ENCODE measurements at places on chromosomes 5 and 9.

DNA sequence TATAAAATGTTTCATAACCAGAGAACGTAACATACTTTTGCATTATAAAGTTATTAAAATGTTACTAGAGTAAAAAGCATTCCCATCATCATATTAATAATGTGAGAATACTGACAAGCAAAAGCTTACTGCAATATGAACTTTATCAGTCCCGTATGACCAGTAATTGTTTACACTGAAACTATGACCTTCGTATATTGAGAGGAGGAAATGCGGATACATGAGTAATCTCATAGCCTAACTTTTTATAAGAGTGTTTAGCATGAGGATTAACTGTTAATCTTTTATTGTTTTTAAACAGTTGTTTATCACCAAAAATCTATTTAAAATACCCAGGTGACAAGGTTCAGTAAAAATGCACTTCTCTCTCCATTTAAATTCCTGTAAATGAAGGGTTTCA lies 272.4 kb downstream of the SLF1 start:
- DNase-seq: no peak

GRCh38 chr9:19404283-19405075 lies 4.3 kb upstream of the ACER2 start:
- DNase-seq: no peak

- no peak for DNase-seq
Measured at GRCh38 chr9:31372799-31373587, 1011.5 kb upstream of the ACO1 start.

DNA sequence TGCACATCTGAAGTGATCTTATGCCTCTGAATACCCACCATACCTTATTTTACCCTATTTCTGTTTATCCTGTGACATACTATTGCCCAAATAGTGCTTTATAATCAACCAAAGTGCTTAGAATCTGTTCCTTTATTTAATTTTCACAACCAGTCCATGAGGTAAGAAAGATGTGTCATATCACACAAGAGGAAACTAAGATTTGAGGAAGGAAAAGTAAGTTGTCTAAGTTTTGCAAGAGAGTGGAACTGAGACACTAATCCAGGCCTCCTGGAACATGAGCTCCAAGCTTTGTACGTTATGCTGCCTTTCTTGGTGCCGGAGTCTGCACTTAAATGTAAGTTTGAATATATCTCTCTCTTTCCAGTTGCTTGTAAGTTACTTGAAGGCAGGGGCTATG lies 17.2 kb downstream of the KDM3B start:
- no peak for DNase-seq

DNA sequence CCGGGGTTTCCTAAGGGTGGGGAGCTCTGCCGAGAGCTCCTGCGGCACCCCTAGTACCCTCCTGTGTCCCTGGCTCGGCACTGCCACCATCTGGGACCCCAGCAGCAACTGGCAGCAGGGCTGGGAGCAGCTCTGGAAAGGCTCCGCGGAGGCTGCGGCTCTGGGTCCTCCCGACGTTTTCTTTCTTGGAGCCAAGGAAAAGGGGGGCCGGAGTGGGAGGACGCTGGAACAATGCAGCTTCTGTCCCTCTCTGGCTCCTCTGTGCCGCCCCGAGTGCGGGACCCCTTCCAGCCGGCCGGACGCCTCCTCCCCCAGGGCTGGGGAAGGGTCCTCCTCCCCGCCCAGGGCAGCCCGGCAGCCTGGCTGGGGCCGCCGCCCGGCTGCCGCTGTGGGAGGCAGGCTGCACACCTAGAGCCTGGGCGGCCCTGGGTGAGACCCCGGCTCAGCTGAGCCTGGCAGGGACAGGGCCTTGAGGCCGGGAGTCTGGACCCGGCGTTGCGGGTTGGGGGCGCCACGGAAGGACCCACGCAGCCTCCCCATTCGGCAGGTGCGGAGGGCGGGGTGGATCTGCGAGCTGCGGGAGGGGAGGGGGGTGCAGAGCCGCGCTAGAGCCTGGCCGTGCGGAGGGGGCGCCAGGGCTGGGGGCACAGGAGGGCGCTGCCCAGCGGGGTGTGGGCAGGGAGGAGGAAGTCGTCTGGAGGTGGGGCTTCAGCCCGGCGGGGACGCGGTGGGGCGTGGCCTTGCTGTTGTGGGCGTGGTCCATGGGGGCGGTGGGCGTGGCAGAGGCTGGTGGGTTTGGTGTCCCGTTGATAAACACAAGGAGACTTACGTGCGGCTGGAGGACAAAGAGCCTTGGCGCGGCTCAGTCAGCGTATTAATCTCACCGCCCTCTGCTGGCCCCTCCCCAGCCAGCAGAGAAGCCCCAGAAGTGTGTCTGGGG lies 15.1 kb downstream of the GPSM1 start:
- DNase-seq: peak; percentile 25

- no peak for DNase-seq
Measured at GRCh38 chr5:91770400-91770799, 387.3 kb upstream of the ARRDC3 start.

DNA sequence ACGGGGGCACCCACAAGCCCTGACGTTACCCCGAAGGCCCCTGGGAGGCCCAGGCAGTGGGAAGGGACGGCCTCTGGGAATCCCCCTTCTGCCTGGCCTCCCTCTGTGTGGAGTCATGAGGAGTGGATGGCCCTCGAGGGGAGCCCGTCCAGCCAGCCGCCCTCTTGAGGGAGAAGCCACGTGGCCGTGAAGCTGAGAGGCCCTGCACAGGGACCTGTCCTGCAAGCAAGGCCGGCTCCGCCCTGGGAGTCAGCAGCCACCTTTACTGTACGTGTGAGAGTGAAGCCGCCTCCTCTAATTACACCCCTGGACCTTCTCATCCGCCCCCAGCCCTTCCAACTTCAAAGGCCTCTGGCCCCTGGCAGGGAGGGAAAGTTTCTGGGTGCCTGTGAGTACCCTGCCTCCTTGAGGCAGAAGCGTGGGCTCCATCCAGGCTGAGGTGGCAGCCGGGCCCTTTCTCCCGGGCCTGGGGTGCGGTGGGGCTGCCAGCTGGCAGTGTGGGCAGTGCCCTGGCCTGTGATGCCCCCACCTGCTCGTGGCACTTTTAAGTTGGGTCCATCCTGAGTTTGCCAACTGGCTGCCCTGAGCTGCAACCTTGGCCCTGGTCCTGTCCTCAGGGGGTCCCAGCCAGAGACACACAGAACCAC lies 55.9 kb upstream of the EGFL7 start:
- no peak for DNase-seq

- DNase-seq: no peak
Measured at GRCh38 chr9:116423149-116423548, 264.0 kb upstream of the TRIM32 start.

DNA sequence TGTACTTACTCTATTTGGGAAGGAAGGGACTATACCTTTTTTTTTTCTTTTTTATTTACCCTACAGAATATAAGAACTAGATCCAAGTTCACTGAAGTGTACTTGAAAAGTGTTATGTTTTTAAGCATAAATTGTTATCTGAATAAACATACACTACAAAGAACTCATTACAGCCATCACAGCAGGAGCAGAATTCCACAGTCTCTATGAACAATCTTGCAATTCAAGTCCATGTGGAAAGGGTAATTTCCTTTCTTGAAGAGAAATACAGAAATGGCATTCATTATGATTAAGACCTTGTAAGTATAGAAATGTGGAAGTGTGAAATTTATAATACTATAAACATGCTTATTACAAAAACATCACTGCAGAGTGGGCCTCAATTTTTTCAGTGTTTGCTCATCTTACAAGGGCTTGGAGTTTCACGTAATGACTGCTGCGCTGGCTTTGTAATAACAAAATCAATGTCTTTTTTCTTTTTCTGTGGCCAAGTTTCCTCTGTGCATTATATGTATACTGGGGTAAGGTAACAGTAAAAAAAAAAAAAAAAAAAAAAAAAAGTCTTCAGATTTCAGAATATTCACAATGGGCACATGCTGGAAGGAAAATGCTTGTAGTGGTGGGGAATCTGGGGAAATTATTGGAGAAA lies 77.0 kb upstream of the GNA14 start:
- DNase-seq: no peak

GRCh38 chr9:110753731-110754231 lies 85.2 kb downstream of the MUSK start:
- no peak for DNase-seq

DNA sequence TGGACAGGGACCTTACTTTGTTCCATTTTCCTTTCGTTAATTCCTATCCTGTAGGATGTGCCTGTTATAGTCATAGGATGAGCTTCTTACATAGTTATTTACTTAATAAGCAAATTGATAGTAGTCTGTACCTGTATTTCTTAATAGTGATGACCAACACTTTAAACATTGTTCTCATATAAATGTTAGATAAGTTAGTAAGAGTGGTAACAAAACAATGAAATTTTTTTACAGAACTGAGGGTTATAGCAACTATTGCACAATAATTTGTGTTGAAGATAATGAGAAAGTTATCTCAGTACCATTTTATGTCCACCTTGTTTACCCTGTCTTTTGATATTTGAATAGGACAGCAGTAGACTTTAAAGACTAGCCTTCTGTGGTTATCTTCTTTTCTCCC lies 162.9 kb upstream of the ELL2 start:
- no peak for DNase-seq

GRCh38 chr9:98909935-98910334 lies 33.8 kb upstream of the COL15A1 start:
- DNase-seq: no peak

- DNase-seq: no peak
Measured at GRCh38 chr9:27337236-27337635, 40.3 kb upstream of the EQTN start.

GRCh38 chr5:130616161-130616560 lies 548.9 kb downstream of the HINT1 start:
- no peak for DNase-seq

GRCh38 chr5:6822556-6823343 lies 109.5 kb downstream of the TENT4A start:
- no peak for DNase-seq

- no peak for DNase-seq
Measured at GRCh38 chr9:116639251-116639741, 47.8 kb upstream of the TRIM32 start.

GRCh38 chr9:105439428-105439827 lies 8.4 kb upstream of the FSD1L start:
- no peak for DNase-seq

- DNase-seq: no peak
Measured at GRCh38 chr5:157544623-157544989, 31.0 kb downstream of the ADAM19 start.

GRCh38 chr5:80357671-80358070 lies 37.9 kb downstream of the SPZ1 start:
- no peak for DNase-seq

- no peak for DNase-seq
Measured at GRCh38 chr9:89916001-89916597, 311.3 kb downstream of the GADD45G start.

GRCh38 chr5:156707750-156708149 lies 142.3 kb upstream of the PPP1R2B start:
- DNase-seq: no peak

- no peak for DNase-seq
Measured at GRCh38 chr5:103546858-103547257, 15.7 kb downstream of the NUDT12 start.

GRCh38 chr5:141826674-141827073 lies 51.5 kb downstream of the PCDH1 start:
- no peak for DNase-seq

DNA sequence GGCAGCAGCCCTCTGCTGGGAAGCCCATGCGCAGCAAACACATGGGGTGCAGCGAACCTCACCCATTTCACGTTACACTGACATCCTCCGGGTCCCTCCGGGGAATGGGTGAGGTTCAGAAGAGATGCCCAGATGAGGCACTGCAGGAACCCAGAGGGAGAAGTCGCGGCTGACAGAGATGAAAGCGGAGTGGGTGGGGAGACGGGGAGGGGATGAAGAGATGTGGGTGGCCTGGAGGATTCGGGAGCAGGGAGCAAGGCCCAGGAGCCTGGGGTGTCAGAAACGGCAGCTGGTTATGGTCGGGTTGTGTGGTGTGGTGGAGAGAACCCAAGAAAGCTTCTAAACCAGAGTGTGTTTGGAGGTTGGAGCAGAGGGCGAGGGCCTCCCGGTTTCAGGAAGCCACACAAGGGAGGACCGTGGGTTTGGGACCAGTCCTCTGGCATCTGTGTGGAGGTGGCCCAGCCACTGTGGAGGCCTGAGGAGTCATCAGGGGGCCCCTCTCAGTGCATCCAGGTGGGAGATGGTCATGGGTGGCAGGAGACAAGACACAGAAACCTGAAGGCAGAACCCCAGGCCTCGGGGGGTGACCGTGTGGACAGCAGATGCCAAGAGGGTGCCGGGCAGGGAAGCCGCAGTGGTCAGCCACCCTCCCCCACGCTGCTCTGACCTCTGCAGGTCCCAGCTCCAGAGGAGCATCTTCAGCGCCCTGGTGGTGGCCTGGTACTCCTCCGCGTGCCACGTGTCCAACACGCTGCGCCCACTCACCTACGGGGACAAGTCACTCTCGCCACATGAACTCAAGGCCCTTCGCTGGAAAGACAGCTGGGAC lies 8.6 kb downstream of the UCK1 start:
- no peak for DNase-seq

DNA sequence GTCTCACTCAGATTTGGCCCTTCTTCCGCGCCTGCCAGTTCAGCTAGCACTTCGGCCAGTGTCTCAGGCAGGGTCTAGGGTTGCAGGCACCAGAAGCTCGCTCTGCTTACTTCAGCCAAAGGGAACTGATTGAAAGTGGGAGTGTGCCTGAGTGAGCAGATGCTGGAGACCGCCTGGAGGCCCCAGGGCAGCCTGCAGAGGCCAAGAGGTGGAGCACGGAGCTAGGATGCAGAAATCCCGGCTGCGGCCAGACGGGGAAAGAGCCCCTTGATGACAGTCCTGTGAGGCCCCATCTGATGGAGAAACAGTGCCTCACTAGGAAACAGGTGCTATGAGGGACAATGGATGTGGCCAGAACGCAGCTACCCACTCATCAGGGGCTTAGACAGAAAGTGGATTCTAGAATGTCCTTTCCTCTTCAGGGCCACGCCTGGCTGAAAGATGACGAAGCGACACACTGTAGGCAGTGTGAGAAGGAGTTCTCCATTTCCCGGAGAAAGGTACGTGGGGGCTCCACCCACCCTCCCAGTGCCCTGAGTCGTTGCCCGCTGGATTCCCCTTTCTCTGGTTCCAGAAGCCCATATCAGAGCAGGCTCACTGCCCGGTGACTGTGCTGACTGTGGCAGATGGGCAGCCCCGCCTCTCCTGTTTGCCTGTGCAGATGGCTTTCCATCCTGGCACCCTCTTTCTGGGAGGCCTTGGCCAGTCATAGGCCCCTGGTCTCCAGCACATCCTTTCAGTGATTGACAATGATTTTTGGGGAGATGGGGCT lies 16.1 kb downstream of the HNRNPH1 start:
- DNase-seq: no peak

DNA sequence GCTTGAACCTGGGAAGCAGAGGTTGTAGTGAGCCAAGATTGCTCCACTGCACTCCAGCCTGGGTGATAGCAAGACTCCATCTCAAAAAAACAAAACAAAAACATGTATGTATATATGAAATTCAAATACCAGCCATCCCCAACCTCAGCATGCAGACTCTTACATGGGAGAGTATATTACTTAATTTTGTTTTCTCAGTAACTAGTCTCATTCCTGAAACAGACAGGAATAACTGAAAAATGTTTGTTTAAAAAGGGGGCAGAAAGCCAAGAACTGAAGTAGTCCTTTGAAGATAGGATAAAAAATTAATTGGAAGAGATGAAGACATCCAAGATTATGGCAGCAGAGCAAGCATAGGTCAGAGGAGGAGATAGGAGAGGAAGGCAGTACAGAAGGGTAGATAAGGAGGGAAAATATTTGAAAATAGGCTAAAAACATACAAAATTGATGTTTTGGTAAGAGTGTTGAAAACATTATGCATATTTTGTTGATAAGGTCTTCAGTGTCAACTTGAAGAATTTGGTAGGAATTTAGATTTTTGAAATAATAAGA lies 309.9 kb downstream of the MAT2B start:
- DNase-seq: no peak

GRCh38 chr9:5278486-5278885 lies 26.0 kb downstream of the RLN2 start:
- no peak for DNase-seq

Data from NCI-H774 (cell line).